ENCODE measurements at places on chromosomes 13 and 19. TPM values are rescaled to one million over a fixed set of nuclear protein-coding genes. Genes with fewer than 3 reads are reported as not detected.
A peak's percentile ranks its signal among the peaks of the same experiment; 100 is the strongest.

- H3K36me3 ChIP-seq = peaks cover 12% of the 10 kb centered on the region
- H3K27ac ChIP-seq = peak overlapping the region; percentile 50
- no peaks in the 10 kb centered on the region for H3K27me3 ChIP-seq
- no peak overlapping the region for H3K4me3 ChIP-seq
- no peak for DNase-seq
- H3K4me1 ChIP-seq = peaks cover 81% of the 10 kb centered on the region
Observed at GRCh38 chr19:4375164-4376027, 25.0 kb downstream of the SH3GL1 start.

GRCh38 chr13:83019986-83020385, 862.3 kb downstream of the SLITRK1 start:
- no peak overlapping the region for H3K4me3 ChIP-seq
- H3K27ac ChIP-seq = no peak overlapping the region
- no peak for DNase-seq
- no peaks in the 10 kb centered on the region for H3K27me3 ChIP-seq
- H3K4me1 ChIP-seq = no peaks in the 10 kb centered on the region

DNA sequence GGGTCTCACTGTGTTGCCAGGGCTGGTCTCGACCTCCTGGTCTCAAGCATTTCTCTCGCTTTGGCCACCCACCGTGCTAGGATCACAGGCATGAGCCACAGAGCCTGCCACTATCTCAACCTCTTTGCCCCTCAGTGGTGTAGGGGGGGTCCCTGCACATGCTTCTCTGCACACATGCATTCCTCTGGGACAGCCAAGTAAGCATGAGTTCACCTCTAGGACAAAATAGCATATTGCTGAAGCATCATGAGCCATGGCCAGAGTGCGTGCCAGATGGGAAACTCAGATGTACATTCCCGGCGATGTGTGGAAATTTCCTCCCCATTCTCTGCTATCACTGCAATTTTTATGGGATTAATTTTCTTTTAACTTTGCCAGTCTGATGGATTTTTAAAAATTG, 23.1 kb downstream of the CHAF1A start:
- no peak overlapping the region for H3K4me3 ChIP-seq
- no peak for DNase-seq
- no peaks in the 10 kb centered on the region for H3K27me3 ChIP-seq
- H3K4me1 ChIP-seq = peaks cover 11% of the 10 kb centered on the region
- peak overlapping the region; percentile 14 for H3K27ac ChIP-seq
- peaks cover 45% of the 10 kb centered on the region for H3K36me3 ChIP-seq

DNA sequence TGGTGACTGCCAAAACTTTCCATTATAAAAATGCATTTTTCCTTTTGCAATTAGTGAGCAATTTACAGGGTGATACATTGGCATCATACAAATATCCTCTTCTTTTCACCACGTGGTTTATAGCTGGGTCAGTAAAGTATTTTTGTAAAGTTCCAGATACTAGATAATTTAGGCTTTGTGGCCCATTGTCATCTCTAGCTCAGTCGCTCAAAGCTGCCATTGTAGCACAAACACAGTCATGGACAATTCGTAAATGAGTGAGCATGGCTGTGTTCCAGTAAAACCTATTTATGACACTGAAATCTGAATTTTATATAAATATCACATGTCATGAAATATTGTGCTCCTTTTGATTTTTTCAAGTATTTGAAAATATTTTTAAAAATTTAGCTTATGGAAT, 162.9 kb downstream of the USP12 start:
- H3K4me3 ChIP-seq = no peak overlapping the region
- no peaks in the 10 kb centered on the region for H3K36me3 ChIP-seq

- H3K4me1 ChIP-seq = no peaks in the 10 kb centered on the region
- no peak overlapping the region for H3K4me3 ChIP-seq
- DNase-seq = no peak
- no peaks in the 10 kb centered on the region for H3K36me3 ChIP-seq
- H3K27ac ChIP-seq = no peak overlapping the region
Observed at GRCh38 chr13:42702716-42703115, 78.7 kb upstream of the FAM216B start.

DNA sequence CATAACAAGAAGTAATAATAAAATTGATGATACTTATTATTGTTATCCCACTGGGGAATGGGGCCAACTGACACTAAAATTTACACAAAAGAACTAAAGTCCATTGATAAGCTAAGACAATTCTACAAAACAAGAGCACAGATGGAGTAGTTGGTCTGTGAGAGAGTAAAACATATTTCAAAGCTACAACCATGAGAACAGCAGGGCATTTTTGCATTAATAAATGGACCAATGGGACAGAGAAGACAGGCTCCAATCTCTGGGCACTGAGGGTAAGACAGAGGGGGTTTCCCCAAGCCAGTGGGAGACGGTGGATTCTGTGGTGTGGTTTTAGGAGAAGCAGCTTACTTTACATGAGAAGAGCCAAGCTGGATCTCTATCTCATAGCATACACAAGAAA, 14.4 kb downstream of the KANK2 start:
- no peaks in the 10 kb centered on the region for H3K36me3 ChIP-seq
- H3K4me3 ChIP-seq = no peak overlapping the region
- H3K27me3 ChIP-seq = peaks cover 13% of the 10 kb centered on the region
- H3K27ac ChIP-seq = no peak overlapping the region
- DNase-seq = no peak
- H3K4me1 ChIP-seq = peaks cover 1% of the 10 kb centered on the region

GRCh38 chr13:62537593-62537992, 1121.9 kb upstream of the PCDH20 start:
- H3K4me3 ChIP-seq = no peak overlapping the region
- no peak for DNase-seq
- H3K27me3 ChIP-seq = no peaks in the 10 kb centered on the region
- no peaks in the 10 kb centered on the region for H3K4me1 ChIP-seq

DNA sequence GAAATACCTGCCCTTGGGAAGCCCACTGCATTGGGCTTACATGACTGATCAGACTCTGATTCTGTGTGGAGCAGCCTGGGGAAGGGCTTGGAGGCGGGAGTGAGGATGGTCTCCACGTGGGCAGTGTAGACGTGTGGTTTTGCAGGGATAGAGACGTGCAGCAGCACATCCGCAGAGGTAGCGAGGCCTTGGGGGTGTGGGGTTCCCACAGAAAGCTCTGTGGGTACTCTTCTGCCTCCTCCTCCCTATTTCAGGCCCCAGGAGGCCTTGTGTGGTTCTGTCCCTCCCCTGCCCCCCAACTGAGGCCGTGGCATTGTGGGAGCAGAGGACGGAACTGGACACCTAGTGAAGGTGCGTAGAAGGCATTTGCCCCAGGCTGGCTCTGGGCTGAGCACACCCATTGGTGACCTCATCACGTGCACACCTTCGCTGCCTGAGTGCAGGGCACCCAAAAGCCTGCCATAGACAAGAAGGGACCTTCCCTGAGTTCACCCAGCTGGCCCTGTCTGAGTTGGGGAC, 28.9 kb downstream of the PPP1R37 start:
- peak overlapping the region; percentile 76 for H3K27ac ChIP-seq
- H3K4me1 ChIP-seq = peaks cover 59% of the 10 kb centered on the region
- no peaks in the 10 kb centered on the region for H3K36me3 ChIP-seq

GRCh38 chr13:22369840-22370239, 699.0 kb downstream of the FGF9 start:
- DNase-seq = no peak
- H3K27ac ChIP-seq = no peak overlapping the region
- H3K4me1 ChIP-seq = no peaks in the 10 kb centered on the region
- no peaks in the 10 kb centered on the region for H3K36me3 ChIP-seq
- H3K27me3 ChIP-seq = no peaks in the 10 kb centered on the region
- H3K4me3 ChIP-seq = no peak overlapping the region

DNA sequence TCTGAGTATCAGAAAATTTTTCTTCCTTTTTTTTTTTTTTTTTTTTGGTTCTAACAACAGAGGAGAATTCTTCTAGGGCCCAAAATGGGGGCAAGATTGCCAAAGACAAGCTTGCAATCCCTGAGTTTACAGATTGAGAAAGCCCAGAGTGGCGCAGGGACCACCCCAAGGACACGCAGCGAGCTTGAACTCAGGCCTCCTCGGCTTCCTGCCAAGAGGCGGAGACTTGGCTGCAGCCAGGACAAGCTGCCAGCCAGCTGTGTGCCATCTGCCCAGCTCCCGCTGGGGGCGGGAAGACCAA, 506 bp upstream of the MRPL34 start:
- peak overlapping the region; percentile 91 for H3K4me3 ChIP-seq
- no peaks in the 10 kb centered on the region for H3K27me3 ChIP-seq
- no peak for DNase-seq
- H3K36me3 ChIP-seq = peaks cover 4% of the 10 kb centered on the region
- H3K4me1 ChIP-seq = peaks cover 49% of the 10 kb centered on the region

- H3K36me3 ChIP-seq = no peaks in the 10 kb centered on the region
- no peak overlapping the region for H3K27ac ChIP-seq
- no peak for DNase-seq
- no peaks in the 10 kb centered on the region for H3K27me3 ChIP-seq
- H3K4me3 ChIP-seq = no peak overlapping the region
- no peaks in the 10 kb centered on the region for H3K4me1 ChIP-seq
Observed at GRCh38 chr13:92717857-92718256, 508.8 kb upstream of the GPC6 start.

DNA sequence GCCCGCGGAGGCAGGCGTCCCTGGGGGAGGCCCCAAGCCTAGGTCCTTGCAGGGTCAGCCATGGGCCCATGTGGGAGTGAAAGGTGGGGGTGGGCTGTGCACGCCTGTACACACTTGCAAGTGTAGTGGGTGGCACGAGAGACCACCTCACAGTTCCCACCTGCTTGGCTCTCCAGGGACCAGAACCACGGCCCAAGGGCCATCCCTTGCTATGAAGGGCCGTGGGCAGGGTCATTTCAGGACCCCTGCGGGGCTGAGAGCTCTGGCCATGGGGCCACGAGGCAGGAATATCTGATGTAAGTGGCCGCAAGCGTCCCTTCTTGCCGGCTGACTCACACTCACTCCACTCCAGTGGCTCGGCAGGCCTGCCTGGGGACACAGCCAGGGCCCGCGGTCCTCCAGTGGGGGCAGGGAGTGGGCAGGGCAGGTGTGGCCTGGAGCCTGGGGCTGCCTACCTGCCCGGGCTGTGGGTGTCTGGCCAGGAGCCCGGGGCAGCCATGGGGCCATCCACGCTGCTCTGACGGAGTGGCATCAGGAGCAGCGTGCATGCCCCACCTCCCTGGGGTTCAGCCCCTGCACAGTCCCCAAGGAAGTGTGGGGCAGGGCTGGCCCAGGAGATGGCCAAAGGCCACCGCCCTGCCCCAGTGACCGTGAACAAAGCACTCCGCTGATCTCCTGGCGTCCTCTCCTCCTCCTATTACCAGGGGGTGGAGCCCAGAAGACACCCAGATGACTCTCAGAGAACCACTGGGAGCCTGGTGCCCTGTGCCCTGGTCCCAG, 8.6 kb upstream of the MKNK2 start:
- H3K4me1 ChIP-seq = peaks cover 60% of the 10 kb centered on the region
- no peaks in the 10 kb centered on the region for H3K27me3 ChIP-seq
- H3K27ac ChIP-seq = peak overlapping the region; percentile 95

- H3K27me3 ChIP-seq = no peaks in the 10 kb centered on the region
- no peak overlapping the region for H3K4me3 ChIP-seq
Observed at GRCh38 chr13:105918842-105919741, 616.4 kb downstream of the EFNB2 start.

DNA sequence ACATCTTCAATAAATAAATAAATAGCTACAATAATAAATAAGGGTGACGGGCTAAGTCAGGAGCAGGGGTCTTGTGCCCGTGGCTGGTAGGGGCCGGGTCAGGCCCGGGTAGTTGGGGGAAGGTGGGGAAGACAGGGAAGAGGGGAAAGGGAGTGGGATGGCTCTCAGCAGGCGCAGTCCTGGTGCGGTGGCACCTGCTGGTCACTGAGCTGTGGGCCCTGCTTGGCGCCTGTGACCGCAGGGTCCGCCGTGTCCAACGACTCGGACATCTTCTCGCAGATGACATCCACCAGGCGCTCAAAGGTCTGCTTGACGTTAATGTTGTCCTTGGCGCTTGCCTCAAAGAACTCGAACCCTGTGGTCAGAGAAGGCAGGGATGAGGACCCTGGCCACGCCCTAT, 4.3 kb downstream of the MPV17L2 start:
- H3K4me1 ChIP-seq = peaks cover 24% of the 10 kb centered on the region
- no peaks in the 10 kb centered on the region for H3K27me3 ChIP-seq
- H3K4me3 ChIP-seq = no peak overlapping the region

CABP5 gene
- not detected for total RNA-seq

DCT gene
- total RNA-seq = 0.15 TPM

CACNG8 gene
- total RNA-seq = not detected

All from activated CD4-positive, alpha-beta T cell treated with anti-CD3 and anti-CD28 coated beads, Interleukin-2, amount 10 ng/mL, durations not matched to agents 7 days and 5 days (primary cell).